NAMALWA (cell line): ENCODE measurements at places on chromosomes 11 and 22.

DNA sequence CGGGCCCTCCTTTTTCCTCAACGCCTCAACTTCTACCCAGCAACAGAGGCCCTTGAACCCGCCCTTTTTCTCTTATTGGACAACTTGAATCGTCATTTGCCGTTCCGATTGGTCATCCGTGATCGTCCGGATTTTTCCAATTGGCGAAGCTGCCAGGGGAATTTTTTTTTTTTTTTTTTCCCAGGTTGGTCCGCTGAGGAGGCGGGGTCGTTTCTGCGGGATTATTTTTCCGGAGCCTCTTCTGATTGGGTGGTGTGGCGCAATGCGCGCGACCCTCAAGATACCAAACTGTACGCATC is 465 bp upstream of the TTC9C start:
- DNase-seq = peak; percentile 98

GRCh38 chr11:20002312-20003216 is 157.7 kb downstream of the DBX1 start:
- no peak for DNase-seq

DNA sequence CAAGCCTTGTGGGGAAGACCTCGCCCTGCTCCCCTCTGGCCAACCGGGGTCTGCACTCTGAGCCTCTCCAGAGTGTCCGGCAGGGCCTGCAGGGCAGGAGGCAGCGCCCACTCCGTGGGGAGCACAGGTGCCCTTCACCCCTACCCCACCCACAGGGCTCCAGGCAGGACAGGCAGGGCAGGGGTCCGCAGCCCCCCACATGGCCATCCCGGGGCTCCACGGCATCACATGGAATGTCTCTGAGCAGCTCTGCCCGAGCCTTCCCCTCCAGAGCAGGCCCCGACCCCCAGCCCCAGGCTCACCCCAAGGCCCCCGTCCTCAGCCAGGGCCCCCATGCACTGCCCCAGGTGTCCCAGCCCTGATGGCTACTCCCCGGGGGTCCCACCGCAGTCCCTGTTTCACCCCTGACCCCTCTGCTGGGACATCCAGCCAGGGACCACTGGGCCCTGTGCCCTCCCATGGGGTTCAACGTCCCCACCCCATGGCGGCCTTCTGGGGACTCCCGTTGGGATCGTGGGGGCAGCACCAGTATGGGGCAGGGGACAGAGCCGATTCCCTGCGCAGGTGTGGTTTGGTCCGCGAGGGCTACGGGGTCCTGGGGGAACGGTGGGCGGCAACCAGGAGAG is 77.7 kb downstream of the BRD1 start:
- DNase-seq = no peak

- peak; percentile 40 for DNase-seq
Measured at GRCh38 chr11:859394-860131, 16.9 kb downstream of the TSPAN4 start.

- DNase-seq = no peak
Measured at GRCh38 chr11:104322696-104323095, 158.7 kb upstream of the PDGFD start.

DNA sequence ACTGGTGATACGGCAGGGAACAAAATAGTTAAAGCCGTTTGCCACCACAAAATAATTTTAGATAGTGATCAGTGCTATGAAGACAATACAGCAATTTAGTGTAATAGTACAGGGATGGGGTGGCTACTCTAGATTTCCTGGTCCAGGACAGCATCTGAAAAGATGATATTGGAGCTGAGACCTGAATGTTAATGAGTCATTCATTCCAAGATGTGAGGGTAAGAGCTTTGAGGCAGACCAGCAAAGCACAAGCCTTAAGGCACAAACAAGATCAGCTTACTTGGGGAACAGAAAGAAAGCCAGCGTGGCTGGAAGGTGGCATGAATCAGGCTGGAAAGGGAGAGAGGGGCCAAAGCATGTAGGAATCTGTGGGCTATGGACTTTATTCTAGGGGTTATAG is 132.3 kb downstream of the TRIM44 start:
- DNase-seq = no peak

DNA sequence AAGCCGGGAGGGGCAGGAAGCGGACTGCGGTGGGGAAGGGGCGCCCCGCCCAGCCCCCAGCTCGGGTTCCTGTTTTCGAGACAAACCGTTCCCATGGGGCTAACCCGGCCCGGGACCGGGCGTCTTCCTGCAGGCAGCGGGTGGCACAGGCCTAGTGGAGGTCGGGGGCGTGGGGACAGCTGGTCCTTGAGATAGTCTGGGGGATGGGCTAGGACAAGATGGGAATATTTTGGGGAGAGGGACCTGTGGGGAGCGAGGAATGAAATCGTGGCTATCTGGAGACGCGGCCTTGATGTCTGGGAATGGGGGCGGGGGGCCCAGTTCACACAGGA is 1.2 kb upstream of the RASGRP2 start:
- peak; percentile 89 for DNase-seq

GRCh38 chr22:37626144-37626543 is 13.3 kb upstream of the SH3BP1 start:
- no peak for DNase-seq

DNA sequence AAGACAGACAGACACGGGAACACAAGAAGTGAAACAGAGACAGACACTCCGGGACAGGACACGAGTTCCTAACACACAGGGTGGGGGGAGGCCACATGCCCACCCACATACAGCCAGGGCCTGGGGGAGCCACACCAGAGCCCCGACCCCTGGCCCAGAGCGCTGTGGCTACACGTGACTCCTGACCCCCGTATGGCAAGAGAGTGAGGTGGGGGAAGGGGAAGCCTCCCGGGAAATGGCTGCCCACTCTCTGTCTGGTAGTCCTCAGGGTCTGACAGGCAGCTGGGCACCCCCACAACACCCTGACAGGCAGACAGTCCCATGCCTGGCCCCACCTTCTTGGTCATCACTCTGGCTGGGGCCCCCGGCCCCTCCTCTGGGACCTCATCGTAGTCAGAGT is 38.6 kb upstream of the PDE2A start:
- no peak for DNase-seq

GRCh38 chr11:4184163-4184916 is 89.7 kb downstream of the RRM1 start:
- DNase-seq = no peak

DNA sequence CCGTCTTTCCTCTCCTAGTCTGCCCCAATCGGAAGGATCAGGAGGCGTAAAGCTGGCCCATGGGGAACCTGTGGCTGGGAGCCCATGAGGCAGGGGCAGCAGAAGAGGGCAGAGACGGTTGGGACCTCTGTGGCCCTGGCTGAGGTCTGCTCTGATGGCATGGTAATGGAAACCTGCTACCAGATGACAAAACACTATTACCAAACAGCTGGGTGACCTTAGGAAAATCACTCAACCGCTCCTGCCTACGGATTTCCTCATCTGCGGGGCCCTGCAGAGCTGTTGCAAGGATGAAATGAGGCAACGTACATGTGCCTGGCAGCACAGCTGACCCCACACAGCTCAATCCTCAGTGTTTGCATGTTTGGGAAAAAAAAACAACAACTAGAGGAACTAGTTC is 4.6 kb downstream of the AP5B1 start:
- DNase-seq = no peak

DNA sequence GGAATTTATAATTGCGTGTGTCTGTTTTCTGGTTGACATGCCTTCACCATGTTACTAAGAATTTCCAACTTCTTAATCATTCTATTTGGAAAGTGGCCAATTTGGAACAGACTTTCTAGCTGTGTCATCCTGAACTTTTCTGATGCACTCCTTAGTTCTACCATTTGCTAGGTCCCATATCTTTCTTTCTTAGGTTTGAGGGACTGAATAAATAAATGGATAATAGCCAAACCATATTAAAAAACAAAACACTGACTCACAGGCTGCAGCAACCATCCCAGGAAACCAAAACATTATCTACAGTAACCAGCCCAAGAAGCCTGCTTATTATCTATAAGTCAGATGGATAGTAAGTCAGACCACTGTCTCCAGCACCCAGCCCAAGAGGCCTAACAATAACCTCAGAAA is 57.5 kb upstream of the PLET1 start:
- no peak for DNase-seq

GRCh38 chr11:62804310-62805075 is 747 bp downstream of the NXF1 start:
- DNase-seq = peak; percentile 27

- no peak for DNase-seq
Measured at GRCh38 chr11:121309688-121310087, 17.1 kb downstream of the SC5D start.

DNA sequence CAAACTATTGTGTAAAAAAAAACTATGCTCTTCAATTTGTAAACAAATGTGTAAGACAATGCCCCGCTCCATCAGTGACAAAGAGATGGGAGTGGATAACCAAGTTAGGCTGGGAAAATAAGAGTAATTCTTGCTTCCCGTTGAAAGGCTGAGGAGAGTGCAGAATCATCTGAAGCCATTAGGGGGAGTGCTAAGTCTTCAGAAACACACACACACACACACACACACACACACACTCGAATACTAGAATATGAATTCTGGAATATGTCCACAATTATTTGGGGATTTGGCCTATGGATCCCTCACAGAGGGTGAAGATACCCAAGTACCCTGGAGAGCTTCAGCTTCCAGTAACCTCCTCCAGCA is 27.8 kb upstream of the ROBO3 start:
- peak; percentile 66 for DNase-seq

GRCh38 chr11:20249378-20249777 is 89.1 kb upstream of the DBX1 start:
- DNase-seq = no peak

- no peak for DNase-seq
Measured at GRCh38 chr22:48042621-48043395, 1280.4 kb downstream of the TBC1D22A start.

DNA sequence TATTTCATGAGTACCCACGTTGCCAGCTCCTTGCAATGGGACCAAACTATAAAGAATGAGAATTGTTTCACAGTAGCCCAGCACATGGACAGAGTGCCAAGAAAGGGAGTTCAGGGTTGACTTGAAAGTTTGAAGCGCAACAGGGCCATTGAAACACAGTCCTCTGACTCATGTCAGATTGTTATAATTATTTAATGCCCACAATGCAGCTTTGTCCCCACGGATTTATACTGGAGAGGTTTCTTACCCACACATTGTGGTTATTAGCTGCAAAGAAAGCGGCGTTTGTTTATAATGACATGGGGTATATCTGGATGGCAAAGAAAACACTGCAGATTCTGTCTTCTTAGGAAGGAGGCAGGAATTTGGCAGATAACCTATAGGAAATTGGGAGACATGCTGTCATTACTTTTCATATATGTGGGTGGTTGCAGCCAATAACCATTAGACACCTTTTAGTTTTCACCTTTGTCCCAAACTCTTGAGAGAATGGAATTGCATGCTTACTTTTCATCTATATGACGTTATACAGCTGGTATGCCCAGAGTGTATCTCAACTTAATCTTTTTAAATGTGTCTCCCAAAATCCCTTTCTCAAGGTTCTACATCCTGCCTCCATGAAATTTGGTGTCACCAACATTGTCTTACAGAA is 143.6 kb downstream of the TEAD1 start:
- no peak for DNase-seq

DNA sequence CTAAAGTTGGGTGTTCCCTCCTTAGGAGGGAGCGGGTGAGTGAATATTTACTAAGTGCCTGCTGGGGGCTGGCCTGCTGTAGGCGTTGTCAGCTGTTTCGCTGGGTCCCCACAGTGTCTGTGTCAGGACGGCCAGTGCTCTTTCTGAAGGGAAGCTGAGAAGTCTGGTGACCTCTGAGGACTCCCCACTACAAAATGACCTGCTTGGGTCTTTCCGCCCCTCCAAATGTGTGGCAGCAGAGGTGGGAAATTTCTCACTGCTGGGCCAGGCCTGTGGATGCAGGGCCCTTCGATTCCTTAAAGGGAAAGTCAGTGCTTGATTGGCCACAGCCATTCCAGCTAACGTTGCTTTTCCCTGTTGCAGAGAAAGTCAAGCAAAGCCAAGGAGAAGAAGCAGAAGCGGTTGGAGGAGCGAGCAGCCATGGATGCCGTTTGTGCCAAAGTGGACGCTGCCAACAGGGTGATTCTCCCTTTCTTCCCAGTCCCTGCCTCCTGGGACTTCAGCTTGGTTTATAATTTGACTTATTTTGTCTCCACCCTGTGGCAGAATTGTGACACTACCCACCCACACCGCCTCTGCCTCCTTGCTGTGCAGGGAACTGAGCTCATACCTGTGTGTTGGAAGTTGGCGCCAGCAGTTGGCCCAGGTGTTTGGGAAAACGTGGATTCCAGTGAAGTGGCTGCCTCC is 6.8 kb downstream of the NAA40 start:
- DNase-seq = peak; percentile 68

DNA sequence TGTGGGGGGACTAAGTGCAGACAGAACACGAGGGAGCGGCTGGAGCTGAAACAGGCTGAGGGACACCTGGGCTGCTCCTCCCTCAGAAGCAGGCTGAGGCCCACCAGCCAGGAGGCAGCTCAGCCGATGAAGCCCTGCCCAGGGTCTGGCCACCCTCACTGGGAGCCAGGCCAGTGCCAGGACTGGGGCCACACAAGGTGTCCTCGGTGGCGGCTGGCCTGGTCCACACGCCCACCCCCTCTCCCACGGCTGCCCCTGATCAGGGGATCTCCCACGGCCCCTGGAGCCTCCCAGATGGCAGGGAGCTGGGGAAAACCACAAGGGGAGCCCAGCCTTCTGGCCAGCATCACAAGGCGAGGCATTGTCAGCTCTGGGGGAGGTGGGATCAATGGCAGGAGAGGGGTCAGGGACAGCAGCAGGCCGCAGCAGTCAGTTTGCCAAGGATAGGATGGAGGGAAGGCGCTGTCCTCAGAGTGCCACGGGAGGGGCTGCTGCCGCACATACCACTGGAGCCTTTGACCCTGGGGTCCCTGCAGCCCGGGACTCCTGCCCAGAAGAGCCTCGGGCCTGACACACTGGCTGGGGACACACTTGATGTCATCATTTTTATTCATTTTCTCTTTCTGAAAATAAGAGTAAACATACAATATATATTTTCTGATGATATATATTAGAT is 11.7 kb upstream of the RASL10A start:
- no peak for DNase-seq

DNA sequence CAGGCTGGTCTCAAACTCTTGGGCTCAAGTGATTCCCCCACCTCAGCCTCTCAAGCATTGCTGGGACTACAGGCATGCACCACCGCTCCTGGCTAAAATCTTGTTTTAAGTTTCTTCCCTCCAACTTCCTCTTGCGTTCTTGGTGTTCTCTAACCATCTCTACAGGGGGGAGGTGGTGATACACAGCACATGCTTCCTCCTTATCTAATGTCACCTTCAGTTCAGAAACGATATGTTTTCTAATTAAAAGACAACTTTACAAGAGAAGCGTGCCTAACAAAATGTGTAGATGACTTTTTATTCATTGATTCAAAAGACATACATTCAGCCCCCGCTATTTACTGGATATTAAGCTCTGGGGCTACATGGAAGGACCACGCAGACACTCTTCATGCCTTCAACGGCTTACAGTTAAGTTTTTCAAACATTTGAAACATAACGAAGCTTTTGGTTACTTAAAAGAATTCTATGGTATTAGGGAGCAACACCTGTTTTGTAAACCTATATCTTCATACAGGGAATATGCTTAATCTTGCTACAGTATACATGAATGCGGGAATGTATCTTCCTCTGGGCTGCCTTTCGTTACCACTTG is 933 bp upstream of the DLAT start:
- DNase-seq = peak; percentile 77
